ENCODE measurements at places on chromosomes 12 and 14.

DNA sequence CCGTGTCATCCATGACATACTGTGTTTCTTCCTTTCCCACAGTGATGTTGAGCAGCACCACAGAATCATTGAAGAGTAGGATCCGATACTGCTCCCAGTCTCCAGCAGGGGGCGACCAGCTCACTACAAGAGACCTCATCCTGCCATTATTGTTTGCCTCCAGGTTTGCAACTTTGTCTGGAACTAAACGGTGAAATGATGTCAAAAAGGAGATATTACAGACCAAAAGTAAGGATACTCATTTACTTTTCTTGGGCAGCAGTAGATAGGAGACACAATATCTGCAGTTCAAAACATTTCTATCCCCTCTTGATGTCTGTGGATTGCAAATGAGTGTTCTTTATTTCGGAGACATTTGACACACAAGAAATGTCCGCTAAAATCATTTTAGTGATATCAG lies 47.2 kb downstream of the PTPRB start:
- DNase-seq = no peak

DNA sequence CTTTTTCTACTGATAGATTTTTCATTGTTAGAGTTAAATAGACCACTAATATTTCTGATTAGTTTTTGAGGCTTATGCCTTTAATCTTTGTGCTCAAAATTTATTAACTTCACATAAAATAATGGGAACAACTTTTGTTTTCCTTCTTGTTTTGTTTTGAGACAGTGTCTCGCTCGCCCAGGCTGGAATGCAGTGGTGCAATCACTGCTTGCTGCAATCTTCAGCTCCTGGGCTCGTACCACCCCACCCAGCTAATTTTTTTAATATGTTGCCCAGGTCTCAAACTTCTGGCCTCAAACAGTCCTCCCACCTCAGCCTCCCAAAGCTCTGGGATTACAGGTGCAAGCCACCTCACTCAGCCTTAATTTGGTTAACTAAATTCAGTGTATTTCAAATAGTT lies 16.8 kb downstream of the SCFD1 start:
- no peak for DNase-seq

GRCh38 chr14:105760691-105761344 lies 234.4 kb downstream of the TMEM121 start:
- no peak for DNase-seq

DNA sequence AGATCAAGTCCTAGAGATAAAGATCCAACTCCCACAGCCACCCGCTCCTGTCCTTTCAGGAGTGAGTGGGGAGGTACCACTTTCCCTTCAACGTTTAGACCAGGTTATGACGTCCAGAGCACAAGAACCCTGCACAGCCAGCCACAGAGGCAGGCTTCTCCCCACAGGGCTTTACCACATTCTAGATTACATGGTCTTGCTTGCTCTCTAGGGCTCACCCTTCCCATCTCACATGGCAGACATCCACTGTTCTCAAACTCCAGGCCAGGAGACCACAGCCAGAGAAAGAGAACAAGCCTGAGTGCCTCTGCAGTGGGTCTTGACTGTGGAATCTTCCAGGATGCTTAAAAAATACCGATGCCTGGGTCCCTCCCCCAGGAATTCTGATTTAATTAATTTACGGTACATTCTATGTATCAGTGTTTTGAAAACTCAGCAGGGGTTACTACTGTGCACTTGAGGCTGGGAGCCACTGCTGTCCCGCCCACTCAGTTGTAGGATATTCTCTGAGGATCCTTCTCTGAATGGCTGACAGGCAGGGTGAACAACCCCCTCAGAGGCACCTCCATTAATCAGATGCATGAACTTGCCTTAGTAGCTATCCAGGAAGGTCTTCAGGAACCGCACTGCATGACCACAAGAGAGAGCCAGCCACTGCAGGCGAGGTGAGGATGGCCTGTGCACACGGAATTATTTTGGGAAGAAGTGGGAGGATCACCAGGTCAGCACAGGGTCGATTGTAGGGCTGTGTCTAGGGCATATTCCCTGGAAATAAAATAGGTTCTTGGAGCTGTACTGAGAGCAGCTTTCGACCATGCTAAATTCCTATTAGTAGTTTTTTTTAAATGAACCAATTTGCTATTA lies 21.5 kb upstream of the SOCS2 start:
- no peak for DNase-seq

DNA sequence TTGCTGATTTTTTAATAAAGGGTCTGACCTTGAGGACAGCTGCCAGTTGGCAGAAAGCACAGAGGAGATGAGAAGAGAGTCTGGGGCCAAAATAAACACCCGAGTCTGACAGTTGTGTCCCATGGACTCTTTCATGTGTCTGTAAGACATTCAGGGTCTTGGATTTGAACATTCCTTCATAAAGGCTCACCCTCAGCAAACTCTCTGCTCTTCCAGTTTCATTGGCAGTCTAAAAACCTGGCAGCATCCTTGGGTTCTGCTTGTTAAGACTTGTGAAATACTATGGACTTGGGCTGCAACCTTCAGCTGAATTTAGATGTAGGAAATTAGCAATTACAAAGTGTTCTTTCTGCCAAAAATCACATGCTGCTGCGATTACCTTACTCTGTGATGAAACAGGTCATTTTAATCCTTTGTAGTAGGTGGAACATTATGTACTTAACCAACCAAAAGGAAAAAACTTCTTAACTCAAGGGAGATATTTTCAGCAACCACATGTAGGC lies 32.0 kb upstream of the LMNTD1 start:
- no peak for DNase-seq

DNA sequence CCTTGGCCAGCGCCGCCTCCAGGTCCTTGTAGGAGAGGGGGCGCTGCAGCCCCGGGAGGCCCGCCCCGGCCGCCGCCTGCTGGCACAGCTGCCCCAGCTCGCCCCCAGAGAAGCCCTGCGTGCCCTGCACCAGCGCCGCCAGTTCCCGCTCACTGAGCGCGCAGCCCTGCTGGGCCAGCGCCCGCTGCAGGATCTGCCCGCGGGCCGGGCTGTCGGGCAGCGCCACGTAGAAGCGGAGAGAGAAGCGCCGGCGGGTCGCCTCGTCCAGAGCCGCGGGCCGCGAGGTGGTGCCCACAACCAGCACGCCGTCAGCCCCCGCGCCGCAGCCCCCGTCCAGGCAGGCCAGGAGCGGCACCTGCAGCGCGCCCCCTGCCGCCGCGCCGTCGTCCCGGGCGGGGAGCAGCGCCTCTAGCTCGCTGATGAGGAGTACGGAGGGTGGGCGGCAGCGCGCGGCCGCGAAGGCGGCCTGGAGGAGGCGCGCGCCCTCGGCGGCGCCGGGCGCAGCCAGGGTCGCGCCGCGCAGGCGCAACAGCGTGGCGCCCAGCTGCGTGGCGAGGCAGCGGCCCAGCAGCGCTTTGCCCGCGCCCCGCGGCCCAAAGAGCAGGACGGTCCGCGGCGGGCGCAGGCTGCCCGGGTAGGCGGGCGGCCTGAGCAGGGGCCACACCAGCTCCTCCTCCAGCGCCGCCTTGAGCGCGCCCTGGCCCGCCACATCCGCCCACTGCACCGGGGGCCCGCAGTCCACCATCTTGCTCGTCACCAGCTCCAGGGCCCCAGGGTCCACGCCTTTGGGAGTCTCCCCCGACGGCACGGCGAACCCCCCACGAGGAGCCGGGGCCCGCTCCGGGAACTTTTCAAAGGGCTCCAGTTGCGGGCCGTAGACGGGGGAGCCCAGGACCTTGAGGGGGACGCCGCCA lies 27.7 kb downstream of the FIGNL2 start:
- no peak for DNase-seq

DNA sequence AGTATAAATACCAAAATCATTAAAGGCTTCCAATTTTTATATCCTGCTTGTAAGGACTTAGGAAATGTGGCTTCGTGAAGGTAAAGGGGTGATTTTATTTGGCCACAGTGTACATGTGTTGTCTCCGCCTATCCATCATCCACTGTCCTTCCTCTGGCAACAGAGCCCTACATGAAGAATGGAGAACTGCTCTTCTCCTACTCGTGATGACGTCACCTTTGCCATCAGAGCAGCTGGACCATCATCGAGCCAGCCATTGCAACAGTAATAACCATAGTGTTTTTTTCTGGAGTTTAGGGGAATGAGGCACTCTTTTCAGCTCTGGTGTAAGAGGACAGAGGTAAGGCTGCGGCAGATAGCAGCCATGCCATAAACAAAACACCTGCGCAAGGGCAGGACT lies 19.2 kb downstream of the ITPR2 start:
- DNase-seq = no peak

DNA sequence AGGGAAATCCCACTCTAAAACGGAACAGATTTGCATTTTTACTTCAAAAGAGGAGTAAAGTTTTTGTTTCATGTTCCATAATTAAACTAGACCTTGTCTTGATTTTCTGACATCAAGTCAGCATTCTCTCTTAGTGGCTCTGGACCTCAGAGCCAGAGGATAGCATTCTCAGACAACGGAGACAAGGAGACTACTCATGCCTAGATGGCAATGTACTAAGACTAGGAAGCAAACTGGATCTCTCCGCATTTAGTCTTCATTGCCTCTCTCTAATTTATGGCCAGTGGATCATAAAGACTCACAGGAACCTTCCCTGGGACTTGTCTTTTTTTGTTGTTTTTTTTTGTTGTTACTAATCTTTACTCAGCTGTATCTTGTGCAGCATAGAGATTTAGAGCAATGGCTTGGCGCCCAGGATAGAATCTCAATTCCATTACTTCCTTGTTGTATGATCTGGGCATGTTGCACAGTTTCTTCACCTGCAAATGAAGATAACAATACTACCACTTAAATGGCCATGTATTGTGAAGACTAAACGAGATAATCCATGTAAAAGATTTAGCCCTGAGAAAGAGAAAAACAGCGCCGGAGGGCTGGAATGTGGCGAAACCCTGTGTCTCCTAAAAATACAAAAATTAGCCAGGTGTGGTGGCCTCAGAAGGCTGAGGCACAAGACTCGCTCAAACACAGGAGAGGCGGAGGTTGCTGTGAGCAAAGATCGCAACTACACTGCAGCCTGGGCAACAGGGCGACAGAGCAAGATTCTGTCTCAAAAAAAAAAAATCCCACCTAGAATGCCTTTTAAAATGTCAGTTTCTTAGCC lies 4.0 kb upstream of the GEMIN2 start:
- no peak for DNase-seq

- no peak for DNase-seq
Observed at GRCh38 chr14:60705100-60705499, 19.1 kb downstream of the SIX4 start.

- DNase-seq = no peak
Observed at GRCh38 chr12:69966409-69966808, 141.4 kb downstream of the MYRFL start.

GRCh38 chr12:132807295-132808092 lies 21.2 kb downstream of the GOLGA3 start:
- no peak for DNase-seq

GRCh38 chr12:43095669-43096280 lies 456.2 kb downstream of the ADAMTS20 start:
- DNase-seq = no peak

- DNase-seq = no peak
Observed at GRCh38 chr12:3225796-3226180, 148.6 kb downstream of the TSPAN9 start.

- no peak for DNase-seq
Observed at GRCh38 chr12:82120901-82121300, 237.3 kb downstream of the CCDC59 start.

- no peak for DNase-seq
Observed at GRCh38 chr12:66241061-66242043, 52.3 kb downstream of the IRAK3 start.

- no peak for DNase-seq
Observed at GRCh38 chr12:70985850-70986249, 65.3 kb upstream of the PTPRR start.

GRCh38 chr12:68939505-68939904 lies 6.5 kb upstream of the CPM start:
- DNase-seq = no peak

- DNase-seq = peak; percentile 43
Observed at GRCh38 chr12:40105265-40105514, 691 bp downstream of the SLC2A13 start.

DNA sequence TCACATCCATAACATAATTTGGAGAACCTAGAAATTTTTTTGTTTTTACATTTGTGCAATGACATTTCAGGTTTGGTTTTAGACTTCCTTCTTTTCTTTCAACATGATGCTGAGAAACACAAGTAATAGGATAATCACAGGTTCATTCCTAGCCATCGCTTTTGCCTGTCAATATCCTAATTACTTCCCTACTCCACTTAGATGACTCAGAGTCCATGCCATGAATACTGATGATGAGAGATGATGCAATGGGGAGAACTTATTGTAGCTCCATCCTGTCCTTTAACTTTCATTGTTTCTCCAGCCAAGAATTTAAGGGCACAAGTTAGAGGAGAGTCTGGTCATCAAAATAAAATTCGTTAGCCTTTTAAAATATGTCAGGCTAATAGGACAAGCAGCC lies 101.3 kb downstream of the PTPRO start:
- no peak for DNase-seq

DNA sequence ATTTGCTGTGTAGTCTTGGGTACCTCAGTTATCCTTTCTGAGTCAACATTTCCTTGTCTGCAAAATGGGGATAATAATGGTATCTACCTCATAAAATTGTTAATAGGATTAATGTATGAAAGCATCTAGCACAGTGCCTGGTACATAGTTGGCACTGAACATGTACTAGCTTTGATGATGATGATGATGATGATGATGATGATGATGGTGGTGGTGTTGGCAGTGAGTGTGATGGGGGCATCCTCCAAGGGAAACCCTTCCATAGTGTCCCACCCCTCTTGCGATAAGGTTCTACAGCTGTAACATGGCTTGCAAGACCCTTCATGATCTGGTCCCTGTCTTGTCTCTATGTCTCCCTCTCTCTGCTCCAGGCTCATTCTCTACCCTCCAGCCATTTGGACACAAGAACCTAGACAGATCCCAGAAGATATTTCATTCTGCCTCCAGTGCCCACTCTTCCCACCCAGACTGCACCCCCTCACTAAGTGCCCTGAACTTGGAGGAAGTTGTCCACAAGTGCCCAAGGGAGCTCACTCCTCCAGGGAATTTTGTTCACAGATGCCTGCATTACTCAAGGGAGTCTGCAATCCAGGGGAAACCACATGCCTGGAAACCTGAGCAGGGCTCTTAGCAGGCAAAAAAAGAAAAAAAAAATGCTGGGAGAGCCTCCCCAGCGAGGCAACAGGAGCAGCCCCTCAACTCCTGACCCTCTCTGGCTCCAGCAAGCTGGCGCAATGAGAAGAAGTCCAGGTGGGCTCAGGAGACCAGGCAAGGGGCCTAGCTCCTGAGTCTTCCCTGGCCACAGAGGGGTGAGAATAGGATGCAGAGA lies 10.1 kb upstream of the BDKRB1 start:
- DNase-seq = no peak

DNA sequence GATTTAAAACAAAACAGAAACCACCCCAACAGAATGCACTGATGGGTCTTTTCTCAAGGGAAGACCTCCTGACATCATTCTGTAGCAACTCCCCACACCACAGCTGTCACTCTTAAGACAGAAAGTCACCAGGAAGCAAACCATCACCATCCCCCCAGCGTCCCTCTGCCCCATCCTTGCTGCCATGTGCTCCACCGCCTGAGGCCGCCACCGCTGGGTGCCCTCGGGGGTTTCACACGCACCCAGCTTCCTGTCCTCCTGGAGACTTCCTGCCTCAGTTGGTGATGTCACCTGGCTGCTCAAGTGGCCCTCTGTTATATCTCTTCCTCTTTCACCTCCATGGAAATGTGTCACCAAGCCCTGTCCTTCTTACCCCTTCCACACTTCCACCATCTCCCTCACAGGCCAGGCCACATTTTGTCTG lies 71.4 kb upstream of the GPR68 start:
- DNase-seq = no peak

GRCh38 chr14:59463787-59464485 lies 1.2 kb downstream of the GPR135 start:
- no peak for DNase-seq

All from hypothalamus (tissue), 51 donors.